Kidney tubule cell (primary cell): ENCODE measurements at places on chromosomes 6 and 20.
A peak's percentile ranks its signal among the peaks of the same experiment; 100 is the strongest.

DNA sequence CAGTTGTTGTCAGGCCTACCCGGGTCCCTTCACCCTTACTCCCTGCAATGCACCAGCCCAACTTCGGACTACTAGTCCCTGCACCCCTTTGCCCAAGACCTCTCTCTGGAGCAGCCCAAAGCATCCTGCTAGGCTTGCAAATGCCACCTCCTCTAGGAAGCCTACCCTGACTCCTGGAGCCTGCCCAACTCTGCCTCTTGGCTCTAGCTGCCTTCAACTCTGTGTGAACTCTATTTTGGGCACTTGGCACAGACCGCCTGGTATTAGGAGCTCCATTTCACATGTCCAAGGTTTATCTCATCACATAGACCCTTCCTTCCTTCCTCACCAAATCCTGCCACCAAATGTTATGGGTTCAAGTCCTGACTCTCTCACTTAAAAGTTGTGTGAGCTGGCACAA, 80.6 kb downstream of the MDGA1 start:
- DNase-seq, result no peak

- peak; percentile 64 for DNase-seq
These were observed 5.6 kb downstream of the TAGAP start for GRCh38 chr6:159038914-159039884.

DNA sequence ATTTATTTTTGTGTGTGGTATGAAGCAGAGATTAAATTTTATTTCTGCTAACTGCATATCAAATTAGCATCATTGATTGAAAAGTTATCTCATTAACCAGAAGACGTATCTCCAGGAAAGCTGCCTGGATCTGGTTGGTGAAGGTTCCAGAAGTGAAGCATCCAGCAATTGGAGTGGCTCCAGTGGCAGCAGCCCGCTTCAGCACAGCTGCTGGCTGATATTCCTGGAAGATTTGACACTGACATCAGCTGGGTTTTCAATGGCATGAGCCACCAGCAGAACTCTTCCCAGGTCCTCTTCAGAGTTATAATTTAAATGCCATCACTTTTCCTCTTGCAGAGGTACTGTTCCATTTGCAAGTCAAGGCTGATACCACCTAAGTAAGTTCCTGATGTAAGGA, 363.5 kb downstream of the BCKDHB start:
- no peak for DNase-seq

DNA sequence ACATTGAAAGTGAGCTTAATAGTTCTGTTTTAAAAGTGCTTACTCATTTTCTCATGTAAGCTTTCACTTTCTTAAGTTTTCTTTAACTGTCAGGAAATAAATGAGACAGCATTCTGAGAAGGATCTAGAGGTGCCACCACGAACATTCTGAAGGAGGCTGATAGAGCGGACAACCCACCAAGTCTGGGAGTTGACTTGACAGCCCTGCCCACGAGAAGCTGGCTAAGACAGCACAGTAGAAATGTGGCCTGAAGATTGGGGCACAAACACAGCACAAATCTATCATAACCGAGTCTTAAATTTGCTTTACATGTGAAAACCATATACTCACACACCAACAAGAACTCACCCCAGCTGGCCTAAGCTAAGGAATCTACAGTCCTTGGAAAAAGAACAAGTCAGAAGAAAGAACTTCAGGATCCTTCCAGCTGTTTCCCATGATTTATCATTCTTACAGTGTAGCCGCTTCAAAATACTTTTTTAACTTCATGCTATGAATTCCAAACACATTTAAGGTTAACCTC, 144.2 kb upstream of the TNFAIP3 start:
- no peak for DNase-seq

GRCh38 chr6:72111611-72112010, 225.3 kb downstream of the RIMS1 start:
- DNase-seq, result no peak

GRCh38 chr6:30676660-30677285, 4.0 kb upstream of the DHX16 start:
- DNase-seq, result no peak

- peak; percentile 63 for DNase-seq
These were observed 65.9 kb downstream of the PTPN1 start for GRCh38 chr20:50575865-50576720.

DNA sequence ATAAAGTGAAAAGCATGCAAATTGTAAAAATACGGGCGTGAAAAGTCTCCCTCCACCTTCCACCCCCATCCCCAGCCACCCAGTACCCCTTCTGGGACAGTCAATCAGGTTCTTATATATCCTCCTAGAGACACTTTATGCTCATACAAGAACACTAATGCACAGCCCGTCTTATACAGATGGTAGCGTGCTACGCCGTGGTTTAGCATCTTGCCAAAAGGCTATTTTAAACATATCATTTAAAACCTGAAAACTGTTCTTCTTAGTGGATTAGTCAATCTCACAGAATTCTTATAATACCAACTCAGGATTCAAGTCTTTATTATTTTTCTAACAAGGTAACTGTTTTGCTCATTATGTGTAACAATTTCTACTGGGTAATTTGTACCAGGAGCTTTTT, 57.2 kb upstream of the MRPS10 start:
- no peak for DNase-seq

DNA sequence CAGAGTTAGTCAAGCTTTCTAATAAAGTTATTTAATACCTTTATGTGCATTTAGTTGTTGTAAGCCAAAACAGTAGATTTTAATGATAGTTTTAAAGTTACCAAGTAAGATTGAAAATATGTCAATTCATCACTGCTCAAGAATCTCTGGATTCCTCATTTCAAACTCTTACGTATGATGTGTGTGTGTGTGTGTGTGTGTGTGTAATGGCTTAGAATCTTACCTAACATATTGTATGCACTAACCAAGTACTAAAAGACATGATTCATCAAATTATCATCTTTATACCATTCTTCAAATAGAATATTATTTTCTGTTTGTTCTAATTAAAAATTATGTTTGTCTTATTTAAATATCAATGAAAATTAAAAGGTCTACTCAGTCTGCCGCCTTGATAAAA, 41.5 kb upstream of the ZNF337 start:
- DNase-seq, result peak; percentile 55

DNA sequence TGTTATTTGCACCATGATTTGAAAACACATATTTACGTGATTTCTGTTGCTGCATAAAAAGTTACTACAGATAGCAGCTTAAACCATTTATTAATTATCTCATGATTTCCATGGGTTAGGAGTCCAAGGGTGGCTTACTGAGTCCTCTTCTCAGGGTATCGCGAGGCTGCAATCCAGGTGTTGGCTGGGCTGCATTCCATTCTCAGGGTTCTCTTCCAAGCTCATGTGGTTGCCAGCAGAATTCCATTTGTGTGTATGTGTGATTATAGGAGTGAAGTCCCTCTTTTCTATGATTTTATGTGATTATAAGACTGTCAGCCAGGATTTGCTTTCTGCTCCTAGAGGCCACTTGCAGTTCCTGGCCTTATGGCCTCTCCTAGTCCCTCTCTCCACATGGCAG, 135.1 kb downstream of the FAM83B start:
- peak; percentile 36 for DNase-seq

DNA sequence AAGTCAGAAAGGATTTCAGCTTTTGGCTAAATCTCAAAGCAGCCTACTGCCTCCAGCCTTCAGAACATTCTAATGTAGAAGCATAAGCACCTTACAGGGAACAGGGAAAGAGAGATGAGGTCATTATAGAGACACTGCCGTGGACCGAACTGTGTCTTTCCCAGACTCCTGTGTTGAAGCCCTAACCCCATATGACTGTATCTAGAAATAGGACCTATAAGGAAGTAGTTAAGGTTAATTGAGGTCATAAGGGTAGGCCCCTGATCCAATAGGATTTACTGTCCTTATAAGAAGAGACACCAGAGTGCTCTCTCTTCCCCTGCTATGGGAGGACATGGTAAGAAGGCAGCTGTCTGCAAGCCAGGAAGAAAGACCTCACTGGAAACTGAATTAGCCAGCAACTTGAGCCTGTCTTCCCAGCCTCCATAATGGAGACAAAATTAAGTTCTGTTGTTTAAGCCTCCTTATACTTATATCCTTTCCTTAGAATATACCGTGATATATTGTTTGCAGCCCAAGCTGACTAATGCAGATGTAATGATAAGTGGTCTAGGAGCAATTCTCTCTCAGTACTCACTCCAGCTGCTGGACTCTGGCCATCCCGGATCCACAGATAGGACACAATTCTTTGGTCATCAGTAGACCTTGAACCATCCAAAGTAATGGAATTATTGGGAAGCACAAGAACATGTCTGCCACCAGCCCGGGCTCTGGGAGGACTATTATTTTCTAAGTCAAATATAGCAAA, 71.4 kb downstream of the ALDH5A1 start:
- no peak for DNase-seq

GRCh38 chr6:14273191-14273590, 155.6 kb downstream of the CD83 start:
- no peak for DNase-seq

GRCh38 chr6:37987018-37987417, 167.5 kb downstream of the ZFAND3 start:
- DNase-seq, result no peak

DNA sequence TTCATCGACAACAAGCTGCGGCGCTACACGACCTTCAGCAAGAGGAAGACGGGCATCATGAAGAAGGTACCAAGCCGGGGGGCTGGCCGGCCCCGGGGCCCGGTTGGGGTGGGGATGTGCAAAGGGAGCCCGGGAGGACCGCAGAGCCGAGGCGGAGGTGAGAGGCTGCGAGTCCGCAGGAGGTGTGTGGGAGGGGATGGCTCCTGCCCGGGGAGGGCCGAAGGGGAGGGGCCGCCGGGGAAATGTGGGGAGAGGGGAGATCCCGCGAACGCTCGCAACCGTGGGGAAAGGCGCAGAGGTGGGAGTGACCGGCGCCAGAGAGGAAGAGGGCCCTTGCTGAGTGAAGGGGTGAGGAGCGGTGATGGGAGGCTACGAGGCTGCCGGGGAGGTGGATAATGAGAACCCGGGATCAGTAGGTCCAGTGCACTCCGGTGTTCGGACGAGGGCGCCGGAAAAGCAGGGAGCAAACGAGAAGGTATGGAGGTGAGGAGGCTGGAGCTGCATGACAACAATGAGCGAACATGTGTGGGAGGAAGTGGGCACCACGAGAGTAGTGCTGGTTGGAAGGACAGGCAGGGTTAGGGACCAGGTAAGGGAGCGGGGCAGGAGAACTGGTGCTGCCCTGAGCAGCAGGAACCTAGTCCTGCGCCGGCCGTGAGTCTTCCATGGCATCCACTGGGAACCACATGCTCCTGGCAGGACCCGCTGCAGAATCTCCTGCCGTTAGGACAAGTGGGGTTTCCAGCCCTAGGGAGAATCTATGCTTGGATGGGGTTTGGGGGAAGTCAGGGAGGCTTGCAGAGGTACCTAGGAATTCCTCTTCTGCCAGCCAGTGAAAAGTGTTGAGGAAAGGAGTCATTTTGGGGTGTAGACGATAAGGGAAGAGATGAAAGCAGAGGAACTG, 1.3 kb downstream of the SRF start:
- DNase-seq, result peak; percentile 60

DNA sequence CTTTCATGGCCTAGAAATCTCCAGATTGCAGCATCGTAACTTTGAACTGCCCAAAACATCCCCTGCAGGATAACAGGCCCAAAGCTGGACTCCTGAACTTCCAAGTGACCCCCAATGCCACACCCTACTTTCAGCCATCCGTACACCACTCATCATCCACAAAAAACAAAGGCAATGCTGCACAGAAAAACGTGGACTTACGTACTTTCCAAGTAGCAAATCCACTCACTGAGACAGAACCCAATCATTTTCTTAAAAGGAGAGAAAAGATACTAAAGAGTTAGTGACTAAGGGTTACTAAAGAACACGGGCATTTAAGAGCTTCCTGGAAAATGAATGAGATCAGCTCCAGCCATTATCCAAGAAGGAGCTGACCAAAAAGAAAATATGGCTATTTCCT, 211.0 kb downstream of the WDR27 start:
- DNase-seq, result no peak

DNA sequence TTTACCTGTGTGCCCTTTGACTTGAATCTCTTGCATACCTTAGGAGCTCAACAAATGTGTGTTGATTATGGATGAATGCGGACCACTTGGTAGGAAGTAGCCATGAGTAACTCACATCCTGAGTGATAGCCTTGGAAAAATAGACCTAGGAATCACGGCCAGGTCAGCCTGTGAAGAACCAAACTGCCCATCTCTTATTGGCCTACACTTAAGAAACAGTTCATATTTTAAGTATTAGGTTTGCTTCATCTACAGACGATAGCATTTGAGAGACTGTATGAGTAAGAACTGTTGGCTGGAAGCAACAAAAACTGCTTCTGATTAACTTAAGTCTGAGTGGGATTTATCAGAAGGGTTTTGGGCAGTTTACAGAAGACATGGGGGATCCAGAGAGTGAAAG, 320.1 kb upstream of the PRND start:
- no peak for DNase-seq

DNA sequence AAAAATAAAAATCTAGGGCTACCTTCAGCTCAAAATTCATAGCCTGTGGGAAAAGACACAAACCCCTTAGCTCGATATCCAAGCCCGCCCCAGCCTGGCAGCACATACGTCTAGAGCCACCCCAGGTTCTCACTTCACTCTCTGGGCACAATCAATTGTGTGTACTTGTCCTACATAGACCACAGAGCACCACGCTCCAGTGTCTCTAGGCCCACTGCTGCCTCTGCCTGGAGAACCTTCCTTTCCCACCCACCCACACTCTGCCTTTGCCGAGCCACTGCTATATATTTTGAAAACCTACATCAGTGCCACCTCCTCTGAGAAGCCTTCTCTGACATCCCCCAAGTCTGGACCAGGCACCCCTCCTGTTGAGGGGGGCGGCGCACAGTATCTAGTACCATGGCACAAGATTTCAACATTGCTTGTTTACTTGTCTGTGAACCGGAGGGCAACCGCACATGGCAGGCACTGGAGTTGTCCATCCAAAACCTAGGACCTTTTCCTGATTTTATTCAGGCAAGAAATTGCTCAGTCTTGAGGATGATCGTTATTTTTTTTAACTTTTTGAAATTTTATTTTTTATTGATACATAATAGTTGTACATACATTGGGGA, 141.5 kb downstream of the UNC5CL start:
- DNase-seq, result no peak

DNA sequence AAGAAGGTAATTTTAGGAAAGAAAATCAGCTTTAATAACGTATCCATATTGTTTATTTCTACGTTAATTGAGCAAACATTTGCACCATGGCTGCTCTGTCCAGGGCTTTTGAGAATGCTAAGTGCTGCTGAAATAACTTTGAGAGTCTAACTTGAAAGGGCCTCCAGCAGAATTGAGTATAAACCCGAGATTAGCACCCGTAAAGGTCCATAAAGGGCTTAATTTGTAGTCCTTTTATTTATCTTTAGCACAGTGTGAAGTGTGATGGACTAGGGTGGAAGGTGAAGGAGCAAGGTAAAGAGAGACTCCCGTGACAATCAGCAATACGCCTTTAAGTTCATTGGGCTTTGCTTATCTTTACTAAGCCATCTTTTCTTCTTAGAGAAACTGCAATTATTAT, 77.7 kb upstream of the SUPT3H start:
- DNase-seq, result no peak

GRCh38 chr6:74991573-74992332, 214.1 kb downstream of the COL12A1 start:
- peak; percentile 25 for DNase-seq

- DNase-seq, result no peak
These were observed 106.8 kb upstream of the PREP start for GRCh38 chr6:105509506-105510331.

GRCh38 chr20:15653396-15654207, 919.6 kb downstream of the KIF16B start:
- peak; percentile 64 for DNase-seq
